ENCODE measurements at places on chromosomes 2 and 18.

DNA sequence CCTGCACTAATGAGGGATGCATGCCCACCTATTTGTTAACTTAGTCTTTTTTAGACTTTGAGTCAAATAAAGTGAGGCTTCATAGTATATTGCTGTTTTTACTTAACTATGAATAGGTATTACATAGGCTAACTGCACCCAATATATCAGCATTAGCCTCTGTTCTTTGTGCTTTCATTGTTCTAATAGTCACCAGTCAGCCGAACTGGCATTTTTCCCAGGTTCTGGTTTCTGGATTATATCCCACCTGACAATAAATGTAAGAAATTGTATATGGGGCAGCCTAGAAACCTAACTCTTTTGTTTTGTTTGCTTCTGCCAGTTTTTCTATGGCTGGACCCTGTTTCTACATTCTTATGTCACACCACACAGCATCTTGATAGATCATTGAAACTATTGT is 1672.4 kb upstream of the LRRTM1 start:
- DNase-seq = no peak

DNA sequence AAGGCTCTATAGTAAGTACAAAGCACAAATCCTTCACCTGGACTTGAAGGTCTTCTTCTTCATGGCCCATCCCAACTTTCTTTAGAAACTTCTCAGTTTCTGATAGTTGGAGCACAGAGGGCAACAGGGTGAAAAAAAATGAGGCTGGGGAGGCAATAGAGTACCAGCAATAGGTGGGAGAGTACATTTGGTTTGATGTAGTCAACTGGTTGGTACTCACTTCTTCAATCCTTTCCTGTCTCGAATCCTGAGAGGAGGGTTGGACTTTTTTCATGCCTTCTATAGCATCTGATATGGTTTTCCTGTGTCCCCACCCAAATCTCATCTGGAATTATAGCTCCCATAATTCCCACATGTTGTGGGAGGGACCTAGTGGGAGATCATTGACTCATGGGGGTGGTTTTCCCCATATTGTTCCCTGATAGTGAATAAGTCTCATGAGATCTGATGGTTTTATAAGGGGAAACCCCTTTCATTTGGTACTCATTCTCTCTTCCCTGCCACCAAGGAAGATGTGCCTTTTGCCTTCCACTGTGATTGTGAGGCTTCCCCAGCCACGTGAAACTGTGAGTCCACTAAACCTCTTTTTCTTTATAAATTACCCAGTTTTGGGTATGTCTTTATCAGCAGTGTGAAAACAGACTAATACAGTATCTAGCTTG is 75.9 kb upstream of the LCLAT1 start:
- DNase-seq = no peak

GRCh38 chr2:1603059-1603458 is 141.3 kb downstream of the PXDN start:
- DNase-seq = no peak

- no peak for DNase-seq
Measured at GRCh38 chr2:198448789-198449188, 644.4 kb downstream of the PLCL1 start.

DNA sequence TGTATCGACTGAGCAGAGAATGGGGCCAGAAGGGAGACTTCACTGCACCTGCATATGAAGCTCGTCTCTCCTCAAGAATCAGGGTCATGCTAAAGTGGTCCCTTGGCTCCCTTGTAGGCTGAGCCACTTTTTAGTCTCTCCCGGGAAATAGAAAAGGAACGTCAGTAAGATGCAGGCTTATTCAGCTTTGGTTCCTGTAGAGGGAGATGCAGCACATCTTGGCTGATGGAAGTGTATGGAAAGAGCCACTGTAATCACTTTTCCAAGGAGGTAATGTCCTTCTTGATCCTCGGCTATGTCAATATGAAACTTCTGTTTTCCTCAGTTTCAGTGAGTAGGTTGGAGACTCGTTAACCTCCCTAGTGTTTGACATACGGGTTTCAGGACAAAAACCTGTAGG is 235.2 kb downstream of the GCA start:
- no peak for DNase-seq

DNA sequence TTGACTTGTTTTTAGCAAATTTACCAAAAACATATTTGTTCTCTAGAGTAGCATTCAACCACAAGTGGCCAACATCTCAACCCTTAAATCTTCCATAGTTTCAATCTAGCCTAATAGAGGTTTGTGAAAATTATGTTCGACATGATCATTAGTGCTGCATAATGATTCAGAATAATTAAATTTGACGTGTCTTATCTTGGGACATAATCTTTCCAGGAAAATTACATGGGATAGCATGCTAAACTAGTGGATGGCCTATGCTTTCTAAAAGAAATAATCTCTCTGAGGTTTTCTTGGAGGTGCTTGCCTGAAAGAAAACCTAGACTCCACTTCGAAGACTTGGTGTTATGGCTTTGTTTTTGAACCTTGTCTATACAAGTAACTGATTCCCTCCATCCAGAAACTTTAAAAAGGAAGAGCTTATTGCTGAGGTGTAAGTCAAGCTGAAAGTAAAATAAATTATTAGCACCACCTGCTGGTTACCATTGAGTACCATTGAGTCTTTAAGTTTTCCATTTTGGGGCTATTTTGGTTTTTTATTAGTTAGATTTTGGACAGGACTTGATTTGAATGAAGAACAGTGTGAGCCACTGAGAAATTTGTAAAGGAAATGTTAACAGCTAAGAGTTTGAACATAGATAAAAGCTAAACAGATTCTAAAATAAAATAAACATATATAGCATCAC is 32.7 kb downstream of the COX7A2L start:
- peak; percentile 17 for DNase-seq

- no peak for DNase-seq
Measured at GRCh38 chr2:22485486-22485885, 899.5 kb upstream of the KLHL29 start.

DNA sequence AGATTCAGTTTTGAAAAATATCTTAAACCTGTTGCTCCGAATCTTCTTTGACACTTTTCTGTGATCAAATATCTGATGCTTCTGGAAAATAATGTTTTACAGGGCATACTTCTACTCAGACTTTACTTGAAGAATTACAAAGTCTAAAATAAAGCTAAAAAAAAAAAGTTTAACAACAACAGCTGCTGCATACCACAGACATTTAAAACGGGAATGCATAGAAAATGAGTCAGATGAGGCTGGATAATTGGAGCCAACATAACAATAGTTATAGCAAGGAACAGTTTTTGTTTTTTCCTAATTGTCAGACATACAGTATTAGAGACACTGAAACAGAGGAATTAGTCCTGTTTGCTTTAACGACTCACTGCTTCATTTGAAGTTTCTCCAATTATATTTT is 1090.2 kb downstream of the SUCLG1 start:
- no peak for DNase-seq

GRCh38 chr2:211396815-211397214 is 840.4 kb downstream of the CPS1 start:
- DNase-seq = no peak

- DNase-seq = no peak
Measured at GRCh38 chr2:3672861-3673678, 15.1 kb downstream of the ALLC start.
